Activated CD4-positive, alpha-beta T cell treated with anti-CD3 and anti-CD28 coated beads, Interleukin-2, amount 50 U/mL, for 24 hours (primary cell): ENCODE measurements at places on chromosomes 4 and X.

DNA sequence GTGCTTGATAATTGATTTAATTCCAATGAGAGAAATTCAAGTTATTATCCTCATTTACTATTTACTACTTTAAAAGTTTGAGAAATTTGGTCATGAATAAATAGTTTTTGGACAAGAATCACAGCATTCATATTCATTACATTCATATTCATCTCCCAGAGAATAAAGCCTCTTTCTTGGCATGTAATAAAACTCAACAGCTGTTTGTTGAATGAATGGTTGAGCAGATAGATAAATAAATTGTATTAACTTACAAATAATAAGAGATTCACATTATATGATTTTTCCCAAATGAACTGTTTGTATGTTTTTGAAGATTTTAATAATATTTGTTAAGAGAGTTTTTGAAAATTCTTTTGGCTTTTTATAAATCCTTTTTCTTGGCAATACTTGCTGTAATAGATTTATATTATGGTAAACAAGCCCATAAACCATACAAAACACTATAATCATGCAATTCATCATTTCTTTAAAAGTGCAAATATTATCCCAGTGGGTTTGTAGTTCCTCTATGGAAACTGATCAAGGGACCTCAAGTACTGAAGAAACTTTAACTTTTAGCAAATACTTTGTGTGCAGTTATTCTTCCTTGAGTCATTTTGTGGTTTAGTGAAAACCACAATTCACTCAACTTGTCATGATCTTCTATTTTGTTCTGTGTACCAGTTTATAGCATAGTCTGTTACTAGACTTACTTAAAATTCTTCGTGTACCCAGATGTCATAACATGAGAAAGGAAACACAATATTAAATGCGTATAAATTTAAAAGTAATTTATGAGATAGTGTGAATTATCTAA, 371.8 kb downstream of the ADGRL3 start:
- no peak for DNase-seq

GRCh38 chrX:43870758-43871419, 11.4 kb downstream of the MAOB start:
- DNase-seq = no peak

DNA sequence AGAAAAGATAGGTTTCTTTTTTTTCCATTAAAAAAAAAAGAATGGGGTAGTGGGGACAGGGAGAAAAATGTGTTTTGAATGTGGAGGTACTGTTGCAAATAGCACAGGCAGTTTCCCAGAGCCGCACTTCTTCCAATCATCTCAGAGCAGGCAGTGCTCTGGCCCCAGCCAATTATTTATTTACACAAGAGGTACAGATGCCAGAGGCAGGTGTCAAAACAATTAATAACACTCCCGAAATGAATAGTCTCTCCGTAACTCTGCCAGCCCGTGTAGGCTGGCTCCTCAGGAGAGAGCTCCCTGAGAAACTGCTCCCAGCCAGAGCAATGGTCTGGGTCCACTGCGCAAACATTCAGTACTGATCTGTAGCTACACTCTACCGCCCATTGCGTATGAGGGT, 130.8 kb upstream of the IL1RAPL2 start:
- DNase-seq = no peak

DNA sequence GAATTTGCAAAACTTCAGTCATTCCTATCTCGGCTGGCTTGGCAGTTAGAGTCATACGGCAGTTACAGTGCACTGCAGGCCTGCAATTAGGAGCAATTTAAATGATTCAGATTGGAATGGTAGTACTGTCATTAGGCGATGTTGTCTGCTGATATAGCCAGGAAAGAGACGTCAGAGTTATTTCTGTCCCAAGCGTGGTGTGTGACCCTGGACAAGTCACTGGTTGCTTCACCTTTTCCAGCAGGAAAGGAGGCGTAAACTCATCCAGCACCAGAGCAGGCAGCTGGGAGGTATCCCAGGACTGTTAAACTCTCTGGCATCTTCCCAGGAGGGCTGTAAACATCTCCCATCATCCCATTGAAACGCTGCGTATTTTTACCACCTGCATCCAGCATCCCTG, 836 bp upstream of the LNX1 start:
- DNase-seq = no peak

DNA sequence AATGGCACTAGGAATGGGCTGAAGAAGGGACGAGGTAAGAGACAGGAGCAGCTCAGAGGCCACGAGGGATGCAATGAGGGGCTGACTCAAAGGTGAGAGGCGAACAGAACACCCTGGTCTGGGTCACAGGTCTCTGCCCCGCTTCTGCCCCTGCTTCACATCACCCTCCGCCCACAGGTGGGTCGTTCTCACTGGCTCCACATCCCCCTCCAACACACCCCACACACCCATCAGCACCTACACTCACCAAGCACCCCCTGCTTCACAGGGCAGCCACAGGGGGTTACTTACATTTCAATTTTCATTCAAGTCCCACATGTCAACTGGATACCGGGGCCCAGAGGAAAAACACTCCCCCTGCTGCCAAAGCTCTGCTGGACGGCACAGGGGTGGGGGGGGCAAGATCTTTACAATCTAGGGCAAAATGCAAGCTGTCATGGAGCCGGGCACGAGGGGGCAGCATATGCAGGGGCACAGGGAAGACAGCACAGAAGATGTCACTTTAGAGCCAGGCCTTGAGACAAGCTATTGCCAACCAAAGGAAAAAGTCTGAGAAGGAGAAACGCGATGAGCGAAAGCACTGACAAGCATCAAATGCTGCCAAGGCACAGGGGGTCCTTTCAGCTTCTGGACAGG, 94.0 kb downstream of the AFAP1 start:
- DNase-seq = no peak

DNA sequence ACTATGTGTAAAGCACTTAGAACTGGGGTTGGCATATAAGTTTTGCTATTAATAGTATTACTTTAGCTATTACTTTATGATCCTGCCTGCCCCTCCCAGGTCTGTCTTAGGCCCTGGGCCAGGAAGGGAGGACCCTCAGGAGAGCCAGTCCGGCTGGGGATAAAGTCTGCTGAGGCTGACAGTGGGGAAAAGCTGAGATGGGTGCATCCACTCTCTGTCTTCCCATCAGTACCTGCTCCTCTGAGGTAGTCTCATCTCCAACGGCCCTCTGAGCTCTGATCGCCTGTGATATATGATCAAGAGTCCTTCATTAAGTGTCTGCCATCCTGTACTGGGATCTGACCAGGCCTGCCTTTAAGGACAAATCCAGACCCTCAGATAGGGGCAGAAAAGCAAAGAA, 156.5 kb upstream of the PJA1 start:
- no peak for DNase-seq

DNA sequence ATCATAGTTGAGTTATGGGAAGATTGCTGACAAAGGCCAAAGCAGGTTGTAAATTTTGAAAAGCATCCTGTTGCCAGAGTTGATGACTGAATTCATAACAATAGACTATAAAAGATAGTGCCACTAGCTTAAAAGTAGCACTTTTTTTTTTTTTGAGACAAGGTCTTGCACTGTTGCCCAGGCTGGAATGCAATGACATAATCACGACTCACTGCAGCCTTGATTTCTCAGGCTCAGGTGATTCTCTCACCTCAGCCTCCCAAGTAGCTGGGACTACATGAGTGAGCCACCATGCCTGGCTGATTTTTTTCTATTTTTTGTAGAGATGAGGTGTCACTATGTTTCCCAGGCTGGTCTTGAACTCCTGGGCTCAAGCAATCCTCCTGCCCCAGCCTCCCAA, 122.7 kb downstream of the SPOCK3 start:
- DNase-seq = no peak

DNA sequence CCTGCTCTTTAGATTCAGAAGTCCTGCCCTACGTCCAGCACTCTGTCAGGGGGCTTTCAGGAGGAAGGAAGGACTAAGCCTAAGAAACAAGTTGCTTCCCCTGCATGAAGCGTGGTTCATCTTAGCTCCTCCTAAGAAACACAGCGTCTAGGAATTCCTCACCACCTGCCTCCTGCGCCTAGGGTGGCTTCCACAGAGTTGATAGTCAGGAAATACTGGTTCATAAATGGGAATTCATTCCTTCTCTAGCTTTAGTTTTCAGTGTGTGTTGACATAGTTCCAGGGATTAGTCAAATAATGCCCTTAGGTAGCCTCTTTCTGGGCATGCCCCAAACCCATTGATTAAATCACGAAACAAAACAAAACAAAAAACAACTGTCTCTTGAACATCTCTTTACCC, 1.7 kb upstream of the MXRA5 start:
- DNase-seq = no peak

DNA sequence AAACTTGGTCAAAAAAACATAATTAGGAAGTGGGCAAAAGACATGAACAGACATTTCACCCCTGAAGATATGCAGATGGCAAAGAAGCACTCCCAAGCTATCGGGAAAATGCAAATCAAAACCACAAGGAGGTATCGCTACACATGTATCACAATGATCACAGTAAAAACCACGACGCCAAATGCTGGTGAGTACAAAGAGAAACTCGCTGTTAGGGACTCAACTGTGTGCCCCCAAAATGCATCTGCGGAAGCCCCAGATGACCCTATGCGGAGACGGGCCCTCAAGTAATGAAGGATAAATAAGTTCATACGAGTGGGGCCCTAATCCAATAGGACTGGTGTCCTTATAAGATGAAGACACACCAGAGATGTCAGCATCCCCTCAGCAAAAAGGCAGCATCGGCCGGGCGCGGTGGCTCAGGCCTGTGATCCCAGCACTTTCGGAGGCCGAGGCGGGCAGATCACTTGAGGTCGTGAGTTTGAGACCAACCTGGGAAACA, 10.2 kb downstream of the GAK start:
- no peak for DNase-seq

DNA sequence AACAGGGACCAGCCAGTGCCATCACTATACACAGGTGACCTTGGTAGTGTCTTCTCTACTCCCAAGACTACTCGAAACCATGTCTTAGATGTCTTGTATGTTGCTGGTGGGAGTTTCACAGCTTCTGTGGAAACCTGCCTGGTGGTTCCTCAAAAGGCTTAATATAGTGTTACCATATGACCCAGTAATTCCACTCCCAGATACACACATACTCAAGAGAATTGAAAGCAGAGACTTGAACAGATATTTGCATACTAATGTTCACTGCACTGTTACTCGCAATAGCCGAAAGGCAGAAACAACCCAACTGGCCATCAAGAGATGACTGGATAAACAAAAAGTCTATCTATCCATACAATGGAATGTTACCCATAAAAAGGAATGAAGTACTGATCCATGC, 3.1 kb downstream of the TFDP3 start:
- DNase-seq = no peak

DNA sequence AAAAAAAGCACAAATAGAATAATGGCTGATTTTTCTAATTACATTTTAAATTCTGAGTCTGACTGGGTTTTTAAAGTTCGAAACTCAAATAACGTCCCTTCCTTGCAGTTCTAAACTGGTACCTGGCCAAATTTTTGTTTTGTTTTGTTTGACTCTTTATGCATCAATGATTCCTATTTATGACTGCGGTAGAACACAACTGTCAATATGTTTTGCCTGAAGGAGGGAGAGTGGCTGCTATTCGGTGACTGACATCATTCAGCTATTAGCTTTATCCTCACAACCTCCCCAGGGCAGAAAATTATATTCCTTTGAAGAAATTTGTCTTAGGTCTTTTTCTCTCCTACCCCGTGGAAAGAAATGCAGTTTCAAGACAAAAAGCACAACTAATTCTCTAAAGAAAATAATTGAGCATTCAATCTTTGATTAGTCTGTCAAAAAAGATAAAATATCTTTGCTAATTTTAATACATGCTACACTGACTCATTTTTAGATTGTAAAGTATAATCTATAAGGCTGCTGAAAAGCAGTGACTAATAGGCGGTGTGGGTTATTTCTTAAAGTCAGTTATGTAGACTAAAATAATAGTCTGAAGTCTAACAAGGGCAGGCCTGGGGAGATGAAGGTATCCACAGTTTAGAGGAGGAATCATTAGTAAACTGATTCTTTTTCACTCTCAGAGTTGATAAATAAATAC, 61.9 kb downstream of the TMEM150C start:
- DNase-seq = no peak

GRCh38 chrX:96424007-96424406, 260.6 kb upstream of the DIAPH2 start:
- no peak for DNase-seq
